Stimulated activated CD8-positive, alpha-beta memory T cell treated with anti-CD3 and anti-CD28 coated beads, Interleukin-2, amount 100 ng/mL, for 48 hours (primary cell): ENCODE measurements at places on chromosomes 5 and 9.

GRCh38 chr5:81572201-81572600 lies 178.3 kb upstream of the ACOT12 start:
- DNase-seq = no peak

DNA sequence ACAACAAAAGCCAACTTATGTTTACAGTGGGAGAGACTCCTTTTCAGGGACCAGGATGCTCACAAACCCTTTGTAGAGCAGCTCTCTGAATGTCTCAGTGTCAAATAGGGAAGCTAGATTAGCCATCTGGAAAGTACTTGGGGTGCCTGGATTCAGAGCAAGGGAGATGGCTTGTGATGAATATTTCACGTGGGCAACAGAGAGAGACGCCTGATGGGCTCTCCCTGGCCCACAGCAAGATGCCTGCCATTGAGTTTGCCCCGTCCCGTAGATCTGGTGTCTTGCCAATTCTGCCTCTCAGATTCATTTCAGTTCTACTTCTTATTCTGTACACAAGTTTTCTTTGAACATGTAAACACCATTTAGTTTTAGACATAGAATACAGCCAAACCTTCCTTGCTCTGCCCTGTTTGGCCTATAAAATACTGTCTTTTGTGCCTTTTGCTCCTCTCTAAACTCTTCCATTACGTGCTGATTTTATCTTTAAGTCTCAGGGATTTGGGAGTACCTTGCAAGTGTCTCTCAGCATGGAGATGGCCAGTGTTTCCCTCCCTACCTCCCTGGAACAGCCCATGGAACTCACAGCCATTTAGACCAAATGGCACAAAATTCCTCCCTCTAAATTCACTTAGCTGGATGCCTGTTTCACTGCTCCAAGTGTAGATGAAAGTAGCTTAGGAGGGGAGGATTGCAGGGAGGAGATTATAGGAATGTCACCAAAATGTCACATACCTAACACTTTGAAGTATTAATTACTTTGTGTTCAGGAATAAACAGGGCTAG lies 234.3 kb downstream of the SAXO1 start:
- no peak for DNase-seq

GRCh38 chr5:142998316-142999020 lies 228.3 kb downstream of the ARHGAP26 start:
- DNase-seq = no peak

GRCh38 chr5:95081982-95082381 lies 202.9 kb downstream of the MCTP1 start:
- DNase-seq = no peak

DNA sequence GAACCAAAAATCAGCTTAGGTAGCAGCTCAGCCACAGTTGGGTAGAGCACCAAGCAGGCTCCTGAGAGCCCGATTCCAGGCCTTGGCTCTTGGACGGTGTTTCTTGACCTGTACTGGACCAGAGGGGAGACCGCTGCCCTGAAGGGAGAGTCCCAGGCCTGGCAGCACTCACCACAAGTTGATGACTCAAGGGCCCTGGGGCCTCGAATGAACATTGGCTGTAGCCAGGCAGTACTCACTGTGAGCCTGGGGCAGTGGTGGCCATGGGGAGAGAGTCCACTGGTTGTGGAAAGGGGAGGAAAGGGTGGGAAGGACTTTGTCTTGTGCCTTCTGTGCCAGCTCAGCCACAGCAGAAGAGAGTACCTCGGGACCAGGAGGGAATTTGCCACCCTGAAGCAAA lies 166.1 kb downstream of the EDIL3 start:
- DNase-seq = no peak

- DNase-seq = no peak
Measured at GRCh38 chr9:76049341-76049740, 158.9 kb downstream of the PCSK5 start.

DNA sequence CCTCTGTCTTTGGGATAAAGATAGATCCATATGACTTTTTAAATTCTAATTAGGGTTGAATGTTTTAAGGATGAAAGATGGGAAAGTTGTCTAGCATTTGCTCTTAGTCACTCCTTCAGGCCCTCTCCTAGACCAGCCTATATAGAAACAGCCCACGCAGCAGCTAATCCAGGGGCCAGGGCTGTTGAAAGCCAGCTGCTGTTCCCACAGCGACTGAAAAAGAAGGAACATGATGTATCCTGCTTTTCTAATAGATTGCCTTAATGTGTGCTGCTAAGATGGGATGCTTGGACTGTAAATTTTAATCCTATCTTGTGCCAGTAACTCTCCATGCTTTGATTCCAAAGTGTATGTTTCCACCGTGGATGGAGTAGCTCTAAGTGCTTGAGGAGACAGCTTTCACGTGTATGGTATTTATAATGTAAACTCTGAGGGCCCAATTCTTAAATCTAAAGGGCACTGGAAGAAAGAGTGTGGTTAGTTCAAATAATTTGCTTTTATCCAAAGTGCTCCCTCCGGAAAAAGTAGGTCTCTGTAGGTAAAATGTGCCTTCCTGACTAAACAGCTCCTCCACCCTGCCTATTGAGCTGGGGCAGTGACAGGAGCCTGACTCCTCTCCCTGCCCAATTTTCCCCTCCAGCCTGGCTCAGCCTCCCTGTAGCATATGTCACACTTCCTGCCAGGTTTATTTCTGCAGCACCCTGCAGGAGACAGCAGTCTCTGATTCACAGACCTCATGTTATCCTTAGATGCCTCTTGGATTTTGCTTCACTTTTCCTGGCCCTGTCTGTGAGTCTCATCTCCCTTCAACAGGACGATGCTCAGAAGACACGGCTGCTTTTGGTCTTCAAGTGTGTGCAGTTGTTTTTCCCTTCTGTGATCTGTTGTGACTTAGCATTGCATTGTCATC lies 33.2 kb downstream of the SLC36A1 start:
- no peak for DNase-seq

GRCh38 chr5:68375540-68375939 lies 160.0 kb downstream of the PIK3R1 start:
- DNase-seq = no peak

DNA sequence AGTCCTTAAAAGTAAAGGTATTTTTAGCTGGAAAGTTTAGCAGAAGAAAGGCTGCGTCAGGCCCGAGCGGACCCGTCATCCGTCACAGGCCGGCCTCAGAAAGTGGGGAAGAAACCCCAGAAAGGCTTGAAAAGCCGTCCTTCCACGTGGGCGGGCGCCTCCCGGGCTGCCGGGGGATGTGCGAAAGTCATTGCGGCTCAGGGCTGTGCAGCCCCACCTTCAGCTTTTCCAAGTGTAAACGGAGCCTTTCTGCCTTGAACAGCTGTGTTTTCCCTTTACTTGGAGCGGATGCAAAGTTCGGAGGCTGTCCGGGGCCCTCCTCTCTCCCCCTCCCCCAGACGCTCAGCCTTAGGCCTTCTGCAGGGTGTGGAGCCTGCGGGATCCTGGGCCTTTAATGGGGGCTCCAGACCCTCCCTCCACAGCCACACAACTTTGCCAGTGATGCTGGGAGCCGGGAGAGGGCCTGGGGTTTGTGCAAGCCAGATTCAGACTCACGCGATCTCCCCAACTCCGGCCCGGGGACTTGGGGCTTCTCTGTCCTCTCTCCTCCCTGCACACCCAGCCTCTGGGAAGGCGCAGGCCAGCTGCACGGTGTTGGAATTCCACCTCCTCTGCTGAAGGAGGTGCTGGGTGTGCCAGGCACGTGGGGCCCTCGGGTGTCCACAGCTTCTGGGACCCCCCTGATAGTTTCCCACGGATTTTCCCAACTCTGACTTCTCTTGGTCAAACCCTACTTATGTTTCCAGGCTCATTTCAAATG lies 95.5 kb upstream of the RAPGEF1 start:
- no peak for DNase-seq

GRCh38 chr9:127722055-127722745 lies 6.3 kb downstream of the TTC16 start:
- no peak for DNase-seq

- DNase-seq = no peak
Measured at GRCh38 chr5:133457439-133458355, 154.6 kb downstream of the FSTL4 start.

DNA sequence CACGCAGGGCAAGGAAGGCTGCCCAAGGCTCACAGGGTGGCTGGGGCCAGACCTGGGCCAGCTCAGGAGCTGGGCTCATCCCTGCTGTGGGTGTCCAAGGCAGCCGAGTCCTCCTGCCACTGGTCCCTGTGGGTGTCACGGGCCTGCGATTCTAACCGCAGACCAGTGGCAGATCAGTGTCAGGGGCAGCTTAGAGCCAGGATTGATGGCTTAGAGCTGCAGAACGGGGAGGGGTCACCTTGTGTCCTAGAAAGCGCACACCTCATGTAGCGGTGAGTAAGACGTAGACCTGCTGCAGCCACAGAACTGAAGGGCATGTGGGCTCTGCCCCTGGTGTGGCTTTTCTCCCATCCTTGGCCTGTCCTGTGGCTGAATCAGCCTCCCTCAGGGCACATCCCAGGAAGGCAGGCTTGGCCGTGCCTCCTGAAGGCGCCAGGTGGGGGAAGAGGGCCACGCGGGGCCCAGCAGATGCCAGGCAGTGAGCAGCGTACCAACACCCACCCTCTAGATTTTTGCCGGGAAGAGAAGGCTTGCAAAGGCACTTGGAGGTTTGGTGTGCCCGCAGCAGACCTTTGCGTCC lies 78.3 kb upstream of the FCN2 start:
- no peak for DNase-seq
